ENCODE measurements at places on chromosomes 2 and 18.

- no peak for DNase-seq
These were observed 81.6 kb downstream of the ASAP2 start for GRCh38 chr2:9288233-9288632.

GRCh38 chr2:163610817-163611556 is 124.8 kb downstream of the FIGN start:
- no peak for DNase-seq

DNA sequence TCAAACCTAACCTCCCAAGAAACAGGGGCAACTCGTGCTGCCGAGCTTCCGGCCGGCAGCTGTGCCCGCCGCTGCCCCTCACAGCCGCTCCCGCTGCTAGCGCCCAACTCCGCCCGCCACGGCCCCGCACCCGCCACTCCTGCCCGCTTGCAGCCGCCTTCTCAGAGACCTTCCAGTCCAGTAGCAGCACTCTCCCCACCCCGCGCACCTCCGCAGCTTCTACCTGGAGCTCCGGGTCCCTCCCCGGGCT is 722 bp upstream of the C2orf15 start:
- DNase-seq: no peak

- no peak for DNase-seq
These were observed 36.5 kb upstream of the SLC66A3 start for GRCh38 chr2:11118761-11119160.

DNA sequence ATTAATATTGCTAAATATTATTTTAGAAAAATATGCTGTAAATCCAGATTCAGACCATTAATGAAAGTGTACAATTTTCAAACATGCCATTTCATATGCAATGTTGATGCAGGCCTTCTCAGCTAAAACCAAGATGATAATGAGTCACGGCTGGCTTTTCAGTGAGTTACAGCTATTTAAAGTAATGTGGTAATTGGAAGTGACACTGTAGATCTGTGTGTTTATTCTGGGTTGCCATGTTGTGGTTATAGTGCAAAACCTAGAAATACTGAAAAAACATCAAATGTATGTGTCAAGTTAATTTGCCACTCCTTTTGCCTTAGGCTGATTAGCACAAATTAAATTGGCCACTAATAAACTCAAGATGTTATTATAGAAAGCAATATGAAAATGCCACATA is 506.6 kb downstream of the ERBB4 start:
- DNase-seq: no peak

DNA sequence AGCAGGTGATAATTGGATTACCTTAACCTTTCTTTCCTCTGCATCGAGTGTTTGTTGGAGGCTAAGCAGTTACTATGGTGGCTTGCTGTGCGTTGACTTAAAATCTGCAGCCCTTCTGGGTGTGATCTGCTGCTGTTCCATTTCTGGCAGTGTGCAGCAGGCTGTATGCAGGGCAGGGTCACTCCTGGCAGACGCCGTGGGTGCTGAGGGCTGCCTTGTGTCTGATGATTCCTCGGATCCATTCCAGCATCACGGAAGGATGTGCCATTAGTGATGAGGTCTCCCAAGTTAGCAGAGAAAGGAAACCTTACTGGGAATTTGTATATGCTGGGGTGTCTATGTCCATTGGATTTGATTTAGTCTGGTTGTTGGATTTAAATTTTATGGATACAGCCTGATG is 310.8 kb downstream of the AGAP1 start:
- DNase-seq: no peak

GRCh38 chr18:492451-492850 is 8.1 kb downstream of the COLEC12 start:
- no peak for DNase-seq

- no peak for DNase-seq
These were observed 58.7 kb downstream of the MAPRE2 start for GRCh38 chr18:35099911-35100310.

DNA sequence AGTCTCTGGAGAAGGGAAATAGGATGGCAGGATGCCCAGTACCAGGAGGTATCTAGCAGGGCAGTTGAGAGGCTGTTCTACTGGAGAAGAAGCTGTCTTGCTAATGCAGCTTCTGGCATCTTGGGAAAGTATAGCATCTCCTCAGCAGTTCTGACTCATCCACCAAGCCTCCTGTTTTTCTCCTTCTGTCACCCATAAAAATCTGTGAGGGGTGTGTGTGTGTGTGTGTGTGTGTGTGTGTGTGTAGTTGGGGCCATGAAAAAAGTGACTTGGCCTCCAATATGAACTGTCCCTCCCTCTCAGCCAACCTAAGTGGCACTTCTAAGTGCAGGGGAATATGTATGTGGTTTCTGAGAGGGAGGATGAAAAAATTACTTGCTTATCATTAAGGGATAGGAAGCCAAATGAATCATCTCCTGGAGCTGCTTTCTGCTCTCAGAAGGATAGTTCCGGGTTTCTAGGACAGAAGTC is 83.9 kb downstream of the CBLN2 start:
- DNase-seq: no peak

- no peak for DNase-seq
These were observed 16.2 kb upstream of the RAB1A start for GRCh38 chr2:65146078-65146477.

DNA sequence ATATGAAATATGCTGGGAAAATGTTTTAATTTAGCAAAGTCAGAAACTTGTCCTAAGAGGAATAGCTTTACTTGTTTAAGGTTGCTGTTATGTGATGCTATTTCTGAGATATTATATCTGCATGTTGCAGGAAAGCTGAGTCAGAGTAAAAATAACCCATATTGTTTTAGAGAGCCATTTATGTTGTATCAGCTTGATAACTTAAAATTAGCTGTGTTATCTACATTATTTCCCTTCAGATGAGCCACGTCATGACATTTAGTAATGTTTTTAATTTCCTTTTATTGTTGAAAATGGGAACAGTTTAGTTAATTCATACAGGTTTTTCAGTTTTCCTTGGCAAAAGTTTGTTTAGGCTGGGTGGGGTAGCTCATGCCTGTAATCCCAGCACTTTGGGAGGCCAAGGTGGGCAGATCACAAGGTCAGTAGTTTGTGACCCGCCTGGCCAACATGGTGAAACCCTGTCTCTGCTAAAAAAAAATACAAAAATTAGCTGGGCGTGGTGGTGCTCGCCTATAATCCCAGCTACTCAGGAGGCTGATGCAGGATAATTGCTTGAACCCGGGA is 55.8 kb downstream of the TTC27 start:
- DNase-seq: no peak

GRCh38 chr18:44067186-44067585 is 613.5 kb upstream of the SETBP1 start:
- no peak for DNase-seq

- DNase-seq: no peak
These were observed 51.0 kb downstream of the ACTR3 start for GRCh38 chr2:113940891-113941290.

GRCh38 chr2:237714690-237715458 is 83.7 kb upstream of the RBM44 start:
- DNase-seq: no peak

GRCh38 chr2:111165084-111165483 is 44.4 kb downstream of the BCL2L11 start:
- no peak for DNase-seq

DNA sequence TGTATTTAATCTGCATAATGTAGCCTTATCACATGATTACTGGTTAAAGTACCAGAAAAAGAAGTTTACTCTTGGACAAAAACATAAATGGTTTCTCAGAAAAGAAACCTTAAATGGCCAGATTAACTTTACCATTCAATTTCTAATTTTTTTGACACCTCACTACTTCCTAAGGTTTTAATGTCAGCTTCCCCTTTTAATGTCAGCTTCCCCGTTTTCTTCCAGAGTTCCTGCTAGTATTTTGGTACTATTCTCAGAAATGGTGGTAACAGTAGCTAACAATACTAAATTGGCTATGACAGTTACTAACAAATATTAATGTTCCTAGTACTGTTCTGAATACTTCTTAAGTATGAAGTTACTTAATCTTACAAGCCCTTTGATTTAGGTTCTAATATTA is 22.4 kb upstream of the SLC8A1 start:
- DNase-seq: no peak

DNA sequence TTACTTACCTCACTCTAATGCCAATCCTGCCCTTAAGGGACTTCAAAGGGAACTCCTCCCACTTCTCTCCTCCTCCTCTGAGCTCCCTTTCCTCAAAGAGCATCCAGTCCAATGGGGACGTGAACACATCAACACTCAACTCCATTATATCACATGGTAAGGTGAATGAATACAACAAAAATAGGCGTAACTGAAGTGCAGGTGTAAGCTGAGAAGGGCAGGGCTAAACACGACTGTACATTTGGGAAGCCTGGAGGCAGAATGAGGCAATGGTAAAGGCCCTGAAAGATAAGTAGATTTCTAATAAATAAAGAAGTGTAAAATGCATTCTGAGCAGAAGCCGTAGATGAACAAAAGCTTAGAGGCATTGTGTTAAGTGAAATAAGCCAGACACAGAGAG is 226.1 kb upstream of the TRIB2 start:
- DNase-seq: no peak

DNA sequence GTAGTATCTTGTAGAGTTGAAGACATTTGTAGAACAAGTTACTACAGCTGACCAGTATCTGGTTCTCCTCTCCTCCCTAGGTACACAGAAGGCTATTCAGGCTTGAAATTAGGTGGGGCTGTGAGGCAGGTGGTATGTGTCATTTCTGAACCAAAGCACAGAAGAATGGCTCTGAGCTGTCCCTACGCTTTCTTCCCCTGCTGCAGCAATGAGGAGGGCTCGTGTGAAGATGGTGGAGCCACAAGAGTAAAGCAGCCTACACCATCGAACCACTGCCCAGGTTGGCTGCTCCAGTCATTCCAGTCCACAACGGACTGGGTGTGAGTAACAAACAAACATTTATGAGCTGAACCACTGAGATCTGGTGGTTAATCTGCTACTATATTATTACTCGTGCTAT is 148.9 kb downstream of the DTNB start:
- no peak for DNase-seq

- no peak for DNase-seq
These were observed 56.9 kb downstream of the BCL2 start for GRCh38 chr18:63262369-63263335.

GRCh38 chr2:16495509-16496208 is 170.0 kb downstream of the CYRIA start:
- no peak for DNase-seq

- no peak for DNase-seq
These were observed 226.1 kb downstream of the VAPA start for GRCh38 chr18:10139783-10140410.

GRCh38 chr2:236664136-236664535 is 94.5 kb downstream of the ACKR3 start:
- DNase-seq: no peak

Measured in stimulated activated CD4-positive, alpha-beta T cell treated with anti-CD3 and anti-CD28 coated beads, Interleukin-2, amount 100 ng/mL, for 48 hours (primary cell).